ENCODE measurements at places on chromosomes 16 and 17.

- no peak for DNase-seq
Measured at GRCh38 chr17:32504166-32504990, 17.6 kb downstream of the CDK5R1 start.

DNA sequence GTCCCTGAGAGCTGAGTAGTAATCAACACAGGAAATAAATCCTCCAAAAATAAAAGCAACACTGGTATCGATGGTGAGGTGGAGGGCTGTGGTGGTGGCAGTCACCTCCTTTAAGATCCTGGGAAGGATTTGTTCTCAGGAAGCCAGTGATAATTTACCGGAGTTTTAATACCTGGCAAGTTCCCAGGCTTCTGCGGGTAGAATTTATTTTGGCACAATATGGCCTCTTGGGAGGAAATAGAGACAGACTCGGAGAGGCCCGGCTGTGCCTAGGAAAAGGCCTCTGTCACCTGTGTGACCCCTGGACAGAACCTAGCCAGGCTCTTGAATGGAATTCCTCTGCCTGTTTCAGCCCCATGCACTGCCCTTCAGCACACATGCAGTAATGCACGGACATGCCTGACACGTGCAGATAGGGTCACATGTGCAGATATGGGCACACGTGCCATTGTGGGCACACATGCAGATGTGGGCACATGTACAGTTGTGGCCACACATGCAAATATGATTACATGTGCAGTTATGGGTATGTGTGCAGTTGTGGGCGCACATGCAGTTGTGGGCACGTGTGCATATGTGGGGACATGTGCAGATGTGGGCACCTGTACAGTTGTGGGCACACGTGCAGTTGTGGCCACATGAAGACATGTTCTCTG lies 33.5 kb downstream of the MGAT5B start:
- no peak for DNase-seq

DNA sequence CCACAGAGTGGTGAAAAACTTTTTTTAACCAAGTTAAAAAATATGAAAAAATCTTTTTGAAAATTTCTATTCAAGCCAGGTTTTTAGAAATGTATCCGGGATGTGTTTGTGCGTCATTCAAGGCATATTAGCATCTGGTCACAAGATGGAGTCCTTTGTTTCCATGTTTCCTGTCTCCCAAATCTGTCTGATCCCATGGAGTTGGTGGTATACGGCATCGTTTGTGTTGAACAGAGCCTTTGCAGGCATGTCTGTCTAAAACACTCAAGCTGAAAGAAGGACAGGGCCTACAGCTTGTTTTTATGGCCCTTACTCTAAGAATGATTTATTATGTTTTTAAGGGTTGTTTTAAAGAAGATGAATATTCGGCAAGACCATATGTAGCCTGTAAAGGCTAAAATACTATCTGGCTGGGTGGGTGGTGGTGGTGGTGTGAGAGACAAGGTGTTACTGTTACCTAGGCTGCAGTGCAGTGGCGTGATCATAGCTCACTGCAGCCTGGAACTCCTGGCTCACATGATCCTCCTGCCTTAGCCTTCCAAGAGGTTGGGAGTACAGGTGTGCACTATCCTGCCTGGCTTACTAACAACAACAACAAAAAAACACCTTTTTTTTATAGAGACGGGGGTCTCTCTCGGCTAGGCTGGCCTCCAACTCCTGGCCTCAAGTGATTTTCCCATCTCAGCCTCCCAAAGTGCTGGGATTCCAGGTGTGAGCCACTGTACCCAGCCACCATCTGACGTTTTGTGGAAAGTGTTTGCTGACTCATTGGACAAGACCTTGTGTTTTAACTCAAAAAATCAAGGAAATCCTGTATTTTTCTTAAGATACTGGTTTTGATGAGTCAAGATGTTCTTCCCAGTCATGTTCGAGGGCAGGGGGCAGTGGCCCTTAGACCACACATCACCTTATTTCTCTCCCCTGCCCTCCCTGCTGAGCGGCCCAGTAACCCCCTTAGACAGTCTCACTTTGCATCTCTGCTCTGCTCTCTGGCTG lies 52.2 kb downstream of the NDE1 start:
- DNase-seq: no peak

- no peak for DNase-seq
Measured at GRCh38 chr17:75087182-75087557, 584 bp upstream of the SLC16A5 start.

GRCh38 chr17:1787301-1787902 lies 25.5 kb downstream of the SERPINF1 start:
- no peak for DNase-seq
